ENCODE measurements at places on chromosomes 12 and 14. TPM values are rescaled to one million over a fixed set of nuclear protein-coding genes. Genes with fewer than 3 reads are reported as not detected.

DNA sequence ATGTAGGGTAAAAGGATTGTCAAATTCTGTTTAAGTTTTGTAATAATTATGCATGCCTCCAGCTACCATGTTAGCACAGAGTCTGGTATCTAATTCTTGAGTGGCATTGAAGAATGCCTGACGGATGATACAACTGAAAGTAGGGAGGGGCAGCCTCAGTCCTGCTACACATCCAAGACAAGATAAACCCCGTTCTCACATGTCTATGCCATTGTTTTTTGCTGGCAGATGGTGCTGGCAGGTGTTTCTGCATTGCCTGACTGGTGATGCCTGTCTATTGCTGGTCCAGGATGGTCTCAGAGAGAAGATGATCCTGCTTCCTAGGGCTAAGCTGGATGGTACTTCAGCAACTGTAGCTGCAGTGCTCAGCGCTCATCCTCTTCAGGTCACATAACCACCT, 245.8 kb upstream of the NAV3 start:
- no peak for DNase-seq

DNA sequence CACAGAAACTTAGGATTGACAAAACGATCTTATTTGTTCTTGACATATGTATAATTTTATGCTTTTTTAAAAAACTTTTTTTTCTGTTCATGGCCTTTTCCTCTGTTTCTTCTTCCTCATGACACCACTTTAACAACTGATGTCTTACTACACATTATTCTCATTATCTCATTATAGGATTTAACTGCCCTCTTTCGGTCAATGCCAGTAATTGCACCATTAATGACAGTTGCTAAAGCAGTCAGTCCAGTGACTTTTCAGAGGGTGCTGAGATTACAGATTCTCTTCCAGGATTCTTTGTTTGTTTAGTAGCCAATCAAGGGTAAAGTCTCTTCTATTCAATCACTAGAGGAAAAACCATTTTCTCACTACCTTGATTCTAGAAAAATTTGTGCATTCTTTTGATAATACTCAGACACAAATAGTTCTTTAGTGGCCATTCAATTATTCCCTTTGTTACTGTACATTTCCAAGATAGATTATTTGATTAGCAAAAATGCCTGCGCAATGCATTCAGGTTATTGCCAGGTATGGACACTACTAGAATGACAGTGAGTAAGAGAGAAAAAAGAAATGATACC, 50.1 kb downstream of the KLRG1 start:
- peak; percentile 84 for DNase-seq

GRCh38 chr14:79467835-79468234, 743.5 kb downstream of the DIO2 start:
- DNase-seq = no peak

DNA sequence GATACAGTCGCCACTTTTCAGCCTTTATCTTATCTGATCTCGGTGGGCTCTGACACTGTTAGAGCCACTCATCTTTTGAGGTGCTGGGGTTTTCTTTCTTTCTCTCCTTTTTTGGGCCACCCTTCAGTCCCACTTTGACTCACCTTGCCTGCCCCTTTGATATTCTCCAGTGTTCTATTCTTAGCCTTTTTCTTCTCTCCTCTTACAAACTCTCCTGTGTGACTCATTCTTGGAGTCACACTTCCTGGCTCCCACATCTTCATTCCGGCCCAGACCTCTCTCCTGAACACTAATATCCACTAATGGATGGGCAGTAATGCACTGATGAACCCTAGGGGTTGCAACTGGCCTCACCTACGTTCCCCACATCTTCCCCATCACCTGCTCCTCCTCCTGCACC, 2.2 kb upstream of the DCD start:
- DNase-seq = no peak

GRCh38 chr14:49992901-49993339, 100.0 kb downstream of the ARF6 start:
- no peak for DNase-seq

The SPX gene
- 6.5 TPM for polyA plus RNA-seq

DNA sequence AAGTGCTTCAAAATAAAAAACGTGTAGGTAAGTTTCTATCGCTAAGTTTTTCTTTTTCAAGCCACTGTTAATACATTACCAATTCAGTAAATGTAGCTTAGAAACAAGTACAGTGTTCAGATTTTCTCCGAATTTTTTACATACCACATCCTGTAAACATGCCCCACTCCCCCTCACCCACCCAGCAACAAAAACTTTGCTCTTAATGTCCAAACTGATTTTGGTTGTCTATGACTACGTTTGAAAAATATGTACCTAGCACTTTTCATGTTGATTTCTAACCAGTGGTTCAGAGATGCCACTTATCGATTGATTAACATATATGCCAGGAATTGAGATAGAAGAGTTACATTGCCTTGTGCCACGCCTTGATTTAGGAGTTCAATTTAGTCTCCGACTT, 663 bp upstream of the LIN7A start:
- no peak for DNase-seq

GRCh38 chr14:39266525-39266870, 32.8 kb downstream of the MIA2 start:
- DNase-seq = peak; percentile 54

The SELPLG gene
- polyA plus RNA-seq = 12.2 TPM

- DNase-seq = no peak
Observed at GRCh38 chr14:101780887-101781239, 19.4 kb downstream of the PPP2R5C start.

The TBX3 gene
- polyA plus RNA-seq = 8.6 TPM

DNA sequence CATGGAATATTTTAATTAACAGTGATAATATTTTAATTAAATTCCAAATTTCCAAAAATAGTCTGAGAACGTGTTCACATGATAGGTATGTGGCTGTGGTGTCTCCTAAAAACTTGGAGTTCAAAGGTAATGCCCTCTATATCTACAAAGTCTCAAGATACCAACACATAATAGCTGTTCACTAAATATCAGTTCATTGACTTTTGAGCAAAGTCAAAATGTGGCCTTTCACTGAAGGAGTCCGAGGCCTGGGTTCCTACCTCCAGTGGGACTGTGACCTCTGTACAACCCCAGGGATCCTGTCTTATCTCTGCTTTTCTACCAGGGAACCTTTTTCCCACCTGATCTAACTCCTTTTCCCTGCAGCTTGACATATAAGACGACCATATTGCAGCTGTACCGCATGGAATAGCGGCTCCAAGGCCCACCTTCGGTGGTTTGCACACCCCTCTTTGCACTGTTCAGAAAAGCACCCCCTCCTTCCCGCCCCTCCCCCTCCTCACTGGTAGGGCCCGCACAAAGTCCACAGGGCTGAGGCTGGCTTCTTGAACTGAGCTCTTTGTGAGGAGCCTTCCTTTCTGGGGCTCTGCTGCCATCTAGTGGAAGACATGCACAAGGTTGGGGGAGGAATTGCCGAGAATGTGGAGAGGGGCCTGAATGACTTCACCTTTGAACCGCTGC, 3.1 kb downstream of the CCND2 start:
- DNase-seq = no peak

- DNase-seq = no peak
Observed at GRCh38 chr12:1197264-1198018, 206.4 kb downstream of the ERC1 start.

DNA sequence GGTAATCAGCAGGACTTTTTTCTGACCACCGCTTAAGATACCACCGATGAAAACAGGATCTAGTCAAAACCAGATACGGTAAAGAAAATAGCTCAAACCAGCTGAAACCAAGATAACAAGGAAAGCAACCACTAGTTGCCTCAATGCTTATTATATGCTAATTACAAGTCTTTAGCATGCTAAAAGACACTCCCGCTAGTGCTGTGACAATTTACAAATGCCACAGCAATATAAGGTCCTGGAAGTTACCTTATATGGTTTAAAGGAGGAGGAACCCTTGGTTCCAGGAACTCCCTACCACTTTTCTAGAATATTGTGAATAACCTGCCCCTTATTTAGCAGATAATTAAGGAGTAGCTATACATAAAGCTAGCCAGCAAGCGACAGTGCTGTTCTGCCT, 976.4 kb upstream of the SEL1L start:
- no peak for DNase-seq

GRCh38 chr12:66786531-66787308, 107.8 kb upstream of the GRIP1 start:
- no peak for DNase-seq
